ENCODE measurements at places on chromosomes 3 and 15. TPM values are rescaled to one million over a fixed set of nuclear protein-coding genes. Genes with fewer than 3 reads are reported as not detected.

Gene ANKRD63
- 2.0 TPM for total RNA-seq

Gene GABRA5
- 54.2 TPM for total RNA-seq

Gene ZBBX
- 4.9 TPM for total RNA-seq

Gene RRP9
- total RNA-seq = 20.8 TPM

Gene HIGD2B
- under 0.01 TPM for total RNA-seq

Gene WNT7A
- 15.1 TPM for total RNA-seq
